ENCODE measurements at places on chromosomes 5 and 9. TPM values are rescaled to one million over a fixed set of nuclear protein-coding genes. Genes with fewer than 3 reads are reported as not detected.

GRCh38 chr9:122342323-122343050, 28.3 kb upstream of the PTGS1 start:
- peaks cover 9% of the 10 kb centered on the region for H3K27me3 ChIP-seq
- no peaks in the 10 kb centered on the region for H3K36me3 ChIP-seq
- H3K27ac ChIP-seq: no peak overlapping the region
- no peak overlapping the region for H3K4me3 ChIP-seq
- DNase-seq: no peak

The FGF18 gene
- total RNA-seq: 0.12 TPM

- no peaks in the 10 kb centered on the region for H3K4me1 ChIP-seq
- H3K27me3 ChIP-seq: no peaks in the 10 kb centered on the region
- H3K4me3 ChIP-seq: no peak overlapping the region
Measured at GRCh38 chr5:128480906-128481633, 57.0 kb downstream of the FBN2 start.

DNA sequence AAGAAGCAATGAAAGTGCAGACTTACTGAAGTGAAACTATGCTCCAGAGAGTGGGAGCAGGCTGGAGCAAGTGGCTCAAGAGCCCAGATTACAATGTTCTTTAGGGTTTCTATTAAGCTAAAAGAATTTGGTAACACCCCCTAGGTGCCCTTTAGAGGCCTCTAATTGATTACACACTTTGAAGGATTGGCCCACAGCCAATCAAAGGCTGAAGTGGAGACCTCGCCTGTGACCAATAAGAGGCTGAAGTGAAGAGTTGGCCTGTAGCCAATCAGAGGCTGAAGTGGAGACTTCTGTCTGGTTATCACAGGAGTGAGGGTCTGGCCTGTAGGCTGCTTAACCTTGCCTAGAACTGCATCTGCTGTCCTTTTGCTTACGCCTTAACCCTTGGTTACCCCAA, 46.7 kb upstream of the SPATA31C2 start:
- peaks cover 34% of the 10 kb centered on the region for H3K27me3 ChIP-seq
- no peak for DNase-seq
- no peak overlapping the region for H3K27ac ChIP-seq
- H3K4me1 ChIP-seq: no peaks in the 10 kb centered on the region
- H3K36me3 ChIP-seq: no peaks in the 10 kb centered on the region

The ZNF454 gene
- not detected for total RNA-seq

The CCDC152 gene
- total RNA-seq: 10.5 TPM

The WHRN gene
- total RNA-seq: 8.6 TPM

The NFIB gene
- not detected for total RNA-seq

The SELENOP gene
- total RNA-seq: 0.34 TPM

The PRLR gene
- 0.25 TPM for total RNA-seq

The PCDHB13 gene
- not detected for total RNA-seq

- H3K4me1 ChIP-seq: no peaks in the 10 kb centered on the region
- no peak for DNase-seq
- no peaks in the 10 kb centered on the region for H3K36me3 ChIP-seq
- H3K4me3 ChIP-seq: no peak overlapping the region
Measured at GRCh38 chr5:169571355-169571754, 12.2 kb upstream of the SPDL1 start.

DNA sequence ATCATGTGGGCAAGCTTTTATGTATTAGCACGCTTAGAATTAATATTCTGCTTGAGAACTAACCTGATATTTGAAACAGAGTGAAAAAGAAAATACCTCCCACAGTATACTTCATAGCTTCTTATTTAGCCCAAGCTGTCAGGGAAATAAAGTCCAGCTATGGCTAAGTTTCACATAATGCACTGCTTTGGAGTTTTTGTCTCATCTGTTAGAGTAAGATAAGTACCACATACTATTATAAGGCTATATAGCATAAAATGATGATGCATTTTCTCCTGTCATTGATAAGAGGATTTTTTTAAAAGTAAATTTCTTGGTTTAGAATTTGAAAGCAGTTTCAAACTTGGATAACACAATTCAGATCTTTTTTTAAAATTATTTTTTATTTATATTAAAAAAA, 2.4 kb upstream of the ANKDD1B start:
- H3K4me3 ChIP-seq: no peak overlapping the region
- H3K27me3 ChIP-seq: peaks cover 29% of the 10 kb centered on the region
- peaks cover 5% of the 10 kb centered on the region for H3K4me1 ChIP-seq
- no peak for DNase-seq
- peaks cover 2% of the 10 kb centered on the region for H3K36me3 ChIP-seq

- peaks cover 16% of the 10 kb centered on the region for H3K4me1 ChIP-seq
- no peak for DNase-seq
- H3K27me3 ChIP-seq: peaks cover 50% of the 10 kb centered on the region
- H3K27ac ChIP-seq: no peak overlapping the region
Measured at GRCh38 chr9:95552255-95552654, 35.5 kb upstream of the PTCH1 start.

- H3K27me3 ChIP-seq: peaks cover 19% of the 10 kb centered on the region
- DNase-seq: no peak
- no peaks in the 10 kb centered on the region for H3K4me1 ChIP-seq
- H3K36me3 ChIP-seq: no peaks in the 10 kb centered on the region
- no peak overlapping the region for H3K4me3 ChIP-seq
- H3K27ac ChIP-seq: no peak overlapping the region
Measured at GRCh38 chr5:122415801-122416120, 103.7 kb downstream of the SNCAIP start.

The TNFSF15 gene
- total RNA-seq: 0.19 TPM

DNA sequence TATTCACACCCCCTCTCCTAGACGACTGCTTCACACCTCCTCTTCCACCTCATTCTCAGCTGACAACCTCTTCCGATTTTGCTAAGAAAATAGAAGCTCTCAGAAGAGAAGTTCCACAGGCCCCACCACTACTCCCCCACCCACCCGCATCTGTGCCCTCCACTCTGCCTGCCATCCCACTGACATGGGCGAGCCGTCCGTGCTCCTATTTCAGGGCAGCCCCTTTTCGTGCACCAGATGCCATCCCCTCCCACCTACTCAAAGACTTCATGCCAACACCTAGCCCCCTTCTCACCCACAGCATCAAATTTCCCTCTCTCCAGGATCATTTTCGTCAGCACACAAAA, 34.6 kb upstream of the JADE2 start:
- H3K27me3 ChIP-seq: no peaks in the 10 kb centered on the region
- no peak overlapping the region for H3K4me3 ChIP-seq
- H3K36me3 ChIP-seq: no peaks in the 10 kb centered on the region
- no peak for DNase-seq
- H3K27ac ChIP-seq: no peak overlapping the region
- peaks cover 4% of the 10 kb centered on the region for H3K4me1 ChIP-seq

GRCh38 chr9:21991072-21991959, 2.9 kb downstream of the CDKN2A start:
- H3K27me3 ChIP-seq: peaks cover 69% of the 10 kb centered on the region
- H3K27ac ChIP-seq: no peak overlapping the region
- no peak overlapping the region for H3K4me3 ChIP-seq
- DNase-seq: no peak
- peaks cover 24% of the 10 kb centered on the region for H3K4me1 ChIP-seq
- no peaks in the 10 kb centered on the region for H3K36me3 ChIP-seq

DNA sequence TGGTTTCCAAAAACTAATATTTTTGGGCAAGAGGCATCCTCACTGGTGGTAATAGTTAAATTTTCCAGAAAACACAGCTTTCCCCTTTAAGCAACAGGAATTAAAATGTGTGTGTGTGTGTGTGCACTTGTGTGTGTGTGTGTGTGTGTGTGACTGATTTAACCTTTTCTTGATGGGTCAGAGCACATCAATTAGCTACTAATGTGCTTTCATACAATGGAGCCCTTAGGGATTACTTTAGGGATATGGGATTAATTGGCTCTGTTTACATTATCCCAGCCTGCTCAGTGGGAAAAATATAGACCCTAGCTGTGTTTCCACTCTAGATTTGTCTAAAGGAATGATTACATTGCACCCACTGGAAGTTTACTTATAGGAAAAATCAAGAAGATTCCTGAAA, 6.5 kb downstream of the PLCXD3 start:
- peaks cover 8% of the 10 kb centered on the region for H3K27me3 ChIP-seq
- no peak for DNase-seq
- H3K36me3 ChIP-seq: no peaks in the 10 kb centered on the region
- no peaks in the 10 kb centered on the region for H3K4me1 ChIP-seq

Data from activated T-cell treated with anti-CD3 and anti-CD28 coated beads, Interleukin-2, amount 50 U/mL, for 72 hours (primary cell).